ENCODE measurements at places on chromosomes 7 and 10.
A peak's percentile ranks its signal among the peaks of the same experiment; 100 is the strongest.

DNA sequence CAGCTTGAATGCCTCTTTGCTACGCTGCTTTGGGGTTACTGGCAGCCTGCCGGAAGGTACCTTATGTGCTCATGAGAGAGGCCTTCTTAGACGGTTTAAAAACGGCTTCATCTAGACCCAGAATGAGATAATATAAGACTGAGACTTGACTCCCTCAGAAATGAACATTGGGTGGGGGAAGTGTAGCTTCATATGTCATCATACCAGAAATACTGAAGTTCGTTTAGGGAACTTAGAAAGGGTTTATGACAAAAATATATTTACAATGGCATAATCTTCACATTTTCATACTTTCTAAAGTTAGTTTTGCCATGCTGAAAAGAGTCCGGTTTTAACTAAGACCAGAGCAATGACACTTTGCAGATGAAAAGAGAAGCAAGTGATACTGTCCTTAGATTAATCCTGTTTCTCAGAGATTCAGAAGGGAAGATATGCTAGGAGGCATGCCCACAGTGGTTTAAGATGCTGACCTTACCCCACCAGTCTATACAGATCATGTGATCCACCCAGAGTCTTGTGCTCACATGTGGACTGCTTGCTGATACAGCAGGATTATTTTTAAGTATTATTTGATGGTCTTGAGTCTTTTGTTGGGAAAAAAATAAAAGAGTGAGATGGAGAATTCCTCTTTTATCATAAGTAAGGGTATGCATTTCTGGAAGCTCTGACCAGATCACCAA lies 40.8 kb upstream of the HGF start:
- no peak for DNase-seq

GRCh38 chr7:55550841-55551537 lies 21.3 kb downstream of the VOPP1 start:
- DNase-seq = no peak

DNA sequence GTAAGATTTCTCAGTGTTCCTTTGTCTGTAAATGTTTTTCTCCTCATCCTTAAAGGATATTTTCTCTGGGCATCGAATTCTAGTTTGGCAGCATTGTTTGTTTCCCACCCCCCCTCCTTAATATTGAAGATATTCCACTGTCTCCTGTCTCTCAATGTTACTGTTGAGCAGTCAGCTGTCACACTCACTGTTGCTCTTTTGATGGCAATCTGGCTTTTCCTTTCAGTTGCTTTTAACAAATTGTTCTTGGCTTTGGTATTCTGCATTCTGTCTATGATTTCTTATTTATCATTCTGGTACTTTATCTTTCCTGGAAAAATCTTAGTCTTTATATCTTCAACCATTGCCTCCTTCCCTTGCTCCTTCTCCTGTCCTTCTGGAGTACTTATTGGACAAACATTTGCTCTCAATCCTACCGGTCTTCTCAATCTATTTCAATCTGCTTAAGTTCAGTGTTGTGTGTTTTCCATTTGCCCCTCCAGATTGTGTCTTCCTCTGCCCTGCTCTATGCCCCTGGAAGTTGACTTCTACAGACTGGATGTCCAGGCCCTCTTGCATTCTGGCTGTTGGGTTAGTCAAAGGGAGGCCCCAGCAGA lies 9.3 kb upstream of the GTPBP4 start:
- no peak for DNase-seq

DNA sequence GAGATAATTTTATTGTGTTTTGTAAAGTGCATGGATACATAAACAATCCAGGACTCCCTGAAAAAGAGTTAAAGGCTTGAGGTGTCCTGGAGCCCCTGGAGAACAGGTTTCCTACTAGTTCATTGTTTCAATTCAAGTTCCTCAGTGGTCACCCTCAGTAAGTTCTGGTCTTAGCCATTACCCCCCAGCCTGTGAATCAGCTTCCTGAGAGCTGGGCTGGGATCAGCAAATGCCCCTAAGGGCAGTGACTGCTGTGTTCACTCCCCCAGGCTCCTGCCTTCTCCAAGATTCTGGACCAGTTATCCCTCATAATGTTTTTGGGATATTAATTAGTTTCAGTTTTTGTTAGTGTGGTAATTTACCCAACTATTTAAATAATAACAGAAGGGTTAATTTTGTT lies 151.6 kb upstream of the PRSS58 start:
- DNase-seq = no peak

- no peak for DNase-seq
Measured at GRCh38 chr10:33862536-33863105, 528.2 kb upstream of the NRP1 start.

DNA sequence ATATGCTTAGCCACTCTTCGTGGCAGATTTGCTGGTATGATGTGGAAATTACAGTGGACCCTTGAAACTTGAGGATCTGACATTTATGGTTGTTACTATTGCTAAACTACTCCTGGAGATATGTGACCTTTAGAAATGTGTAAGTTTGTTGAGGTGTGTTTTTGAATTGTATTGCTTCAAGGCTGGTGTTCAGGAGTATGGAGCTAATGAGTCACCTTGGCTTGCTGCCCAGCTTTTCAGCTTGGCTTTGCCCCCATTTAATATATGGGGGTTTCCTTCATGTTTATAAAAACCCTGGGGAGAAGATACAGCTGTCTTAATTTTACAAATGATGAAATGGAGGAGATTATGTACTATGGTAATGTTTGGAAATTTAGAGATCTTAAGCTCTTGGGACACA lies 11.6 kb downstream of the HBP1 start:
- peak; percentile 50 for DNase-seq

GRCh38 chr10:23558361-23558799 lies 119.5 kb downstream of the OTUD1 start:
- no peak for DNase-seq

- no peak for DNase-seq
Measured at GRCh38 chr7:37362802-37363201, 85.9 kb downstream of the ELMO1 start.

DNA sequence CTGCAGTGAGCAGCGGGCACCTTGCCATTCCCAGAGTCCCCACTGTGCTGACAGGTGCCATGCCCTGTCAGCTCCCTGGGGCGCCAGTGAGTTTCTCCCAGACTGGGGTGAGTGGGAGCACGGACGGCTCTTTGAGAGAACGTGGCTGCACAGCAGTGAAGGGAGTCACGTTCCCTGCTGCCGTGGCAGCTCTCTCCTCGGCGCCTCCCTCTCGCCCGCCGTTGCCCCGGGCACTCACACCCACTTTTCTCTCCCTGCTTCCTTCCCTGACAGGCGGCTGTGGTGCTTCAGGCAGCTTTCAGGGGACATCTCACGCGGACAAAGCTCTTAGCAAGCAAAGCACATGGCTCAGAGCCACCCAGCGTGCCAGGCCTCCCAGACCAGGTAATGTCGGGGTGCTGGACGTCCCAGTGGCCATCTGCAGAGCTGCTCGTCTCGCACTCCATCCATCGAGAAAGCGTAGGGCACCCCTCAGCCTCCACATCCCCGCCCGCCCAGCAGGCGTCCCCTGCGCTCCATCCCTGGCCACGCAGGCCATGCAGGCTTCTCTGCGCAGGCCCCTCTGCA lies 27.1 kb upstream of the TTYH3 start:
- DNase-seq = no peak
